ENCODE measurements at places on chromosomes 5 and 9.

- DNase-seq: no peak
Measured at GRCh38 chr9:121671612-121672155, 20.2 kb downstream of the DAB2IP start.

DNA sequence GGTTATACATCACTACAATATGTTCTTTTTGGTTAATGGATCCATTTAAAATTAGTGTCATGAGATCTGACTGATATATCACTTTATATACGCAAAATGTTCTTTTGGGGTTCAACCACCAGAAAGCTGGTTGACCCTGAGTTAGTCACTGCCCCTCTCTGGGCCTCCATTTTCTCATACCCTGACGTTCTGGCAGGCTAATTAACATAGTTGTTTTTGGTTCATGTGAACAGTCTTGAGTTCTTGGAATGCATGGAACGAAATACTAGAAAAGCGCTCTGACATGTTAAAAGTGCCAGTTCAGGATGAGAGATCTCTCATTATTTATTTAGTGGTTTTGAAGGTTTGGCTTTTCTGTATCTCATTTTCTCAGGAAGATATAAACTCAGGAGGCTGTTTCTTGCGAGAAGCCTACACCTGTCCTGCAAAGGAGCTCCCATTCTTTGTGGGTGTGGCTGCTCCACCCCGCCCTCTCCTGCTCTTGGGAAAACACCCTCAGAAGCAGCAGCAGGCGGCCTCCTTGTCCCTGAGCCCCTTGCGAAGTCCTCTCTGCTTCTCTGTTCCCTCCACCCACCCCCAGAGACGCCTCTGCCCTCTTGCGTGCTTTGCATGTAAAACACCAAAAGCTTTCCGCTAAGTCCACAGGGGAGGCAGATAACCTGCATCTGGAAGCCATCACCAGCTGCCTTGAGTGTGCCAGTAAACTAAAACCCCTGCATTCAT, 302.4 kb upstream of the PANK3 start:
- DNase-seq: no peak

DNA sequence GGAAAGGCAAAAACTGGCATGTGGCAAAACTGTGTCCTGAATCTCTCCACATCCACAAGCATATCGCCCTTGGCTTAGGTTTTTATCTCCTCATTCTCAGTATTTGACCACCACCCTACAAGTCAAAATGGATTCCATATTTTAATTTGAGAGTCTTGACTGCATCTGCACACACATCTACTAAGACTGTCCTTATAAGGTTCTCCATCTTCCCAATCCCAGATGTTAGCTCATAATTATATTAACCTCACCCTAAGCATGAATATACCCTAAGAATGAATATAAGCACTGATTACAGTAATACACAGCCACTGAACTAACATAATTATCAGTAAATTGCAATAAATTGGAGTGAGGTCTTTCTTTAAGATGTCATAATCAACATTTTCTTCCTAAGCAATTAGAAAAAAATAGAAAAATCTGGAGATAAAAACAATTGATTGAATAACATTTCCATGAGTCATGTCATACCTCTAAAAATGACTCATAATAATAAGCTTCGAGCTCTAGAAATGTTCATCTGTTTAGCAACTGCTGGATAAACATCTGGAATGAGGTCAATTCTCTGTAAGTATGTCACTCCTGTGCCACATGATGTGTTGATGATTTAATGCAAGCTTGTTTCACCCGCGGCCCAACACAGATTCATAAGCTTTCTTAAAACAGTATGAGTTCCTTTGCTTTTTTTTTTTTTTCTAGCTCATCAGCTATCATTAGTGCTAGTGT, 39.9 kb upstream of the PAM start:
- DNase-seq: no peak

GRCh38 chr9:74728176-74728575, 159.5 kb downstream of the TRPM6 start:
- no peak for DNase-seq

- DNase-seq: no peak
Measured at GRCh38 chr9:96033896-96034295, 158.4 kb downstream of the ERCC6L2 start.

GRCh38 chr5:57736716-57737115, 254.1 kb upstream of the ACTBL2 start:
- no peak for DNase-seq

DNA sequence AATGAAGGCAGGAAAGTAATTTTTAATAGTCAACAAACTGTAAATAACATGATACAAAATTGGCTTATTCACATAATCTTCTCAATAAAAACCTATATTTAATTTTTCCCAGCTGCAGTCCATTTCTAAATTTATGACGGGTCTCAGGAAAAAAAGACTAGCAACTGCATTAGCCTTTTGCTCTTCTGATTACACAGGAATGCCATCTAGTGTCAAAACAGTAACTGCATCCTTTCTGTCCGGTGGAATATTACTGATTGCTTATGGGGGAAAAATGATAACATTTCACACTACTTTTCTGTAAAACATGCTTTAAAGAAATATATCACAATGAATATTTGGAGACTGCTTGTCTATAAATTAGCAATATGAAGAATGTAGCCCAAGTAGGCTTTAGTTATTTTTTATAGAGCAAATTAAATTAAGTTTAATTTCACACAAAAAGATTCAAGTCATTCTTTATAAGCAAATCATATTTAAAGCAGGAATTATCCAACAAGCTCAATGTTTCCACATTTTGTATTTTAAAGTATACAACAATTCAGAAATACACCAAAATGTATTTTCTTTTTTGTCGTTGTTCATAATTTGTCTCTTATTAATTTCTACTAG, 534.7 kb downstream of the CDH10 start:
- DNase-seq: no peak

DNA sequence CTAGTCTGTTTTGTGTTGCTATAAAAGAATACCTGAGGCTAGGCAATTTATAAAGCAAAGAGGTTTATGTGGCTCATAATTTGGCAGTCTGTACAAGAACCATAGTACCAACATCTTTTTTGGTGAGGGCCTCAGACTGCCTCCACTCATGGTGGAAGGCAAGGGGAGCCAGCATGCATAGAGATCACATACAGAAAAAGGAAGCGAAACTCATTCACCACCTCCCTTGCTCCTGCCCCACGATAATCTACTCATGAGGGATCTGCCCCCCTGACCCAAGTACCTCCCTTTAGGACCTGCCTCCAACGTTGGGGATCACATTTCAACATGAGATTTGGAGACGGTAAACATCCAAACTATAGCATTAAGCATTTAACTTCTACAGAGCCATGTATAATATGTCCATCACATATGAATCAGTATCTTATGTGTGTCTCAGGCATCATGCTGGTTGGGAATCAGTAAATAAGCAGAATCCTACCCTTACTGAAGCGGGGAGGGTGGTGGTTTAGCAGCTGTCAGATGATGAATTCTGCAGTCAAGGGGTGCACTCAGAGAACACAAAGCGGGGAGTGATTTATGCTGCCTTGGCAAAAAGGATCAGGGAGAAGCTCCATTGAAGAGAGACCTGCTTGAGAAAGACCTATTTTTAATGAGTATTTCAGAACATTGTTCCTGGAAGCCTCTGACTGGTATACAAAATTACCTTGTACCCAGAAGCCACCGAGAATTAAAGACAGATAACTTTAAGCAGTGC, 34.8 kb downstream of the HMGXB3 start:
- no peak for DNase-seq

DNA sequence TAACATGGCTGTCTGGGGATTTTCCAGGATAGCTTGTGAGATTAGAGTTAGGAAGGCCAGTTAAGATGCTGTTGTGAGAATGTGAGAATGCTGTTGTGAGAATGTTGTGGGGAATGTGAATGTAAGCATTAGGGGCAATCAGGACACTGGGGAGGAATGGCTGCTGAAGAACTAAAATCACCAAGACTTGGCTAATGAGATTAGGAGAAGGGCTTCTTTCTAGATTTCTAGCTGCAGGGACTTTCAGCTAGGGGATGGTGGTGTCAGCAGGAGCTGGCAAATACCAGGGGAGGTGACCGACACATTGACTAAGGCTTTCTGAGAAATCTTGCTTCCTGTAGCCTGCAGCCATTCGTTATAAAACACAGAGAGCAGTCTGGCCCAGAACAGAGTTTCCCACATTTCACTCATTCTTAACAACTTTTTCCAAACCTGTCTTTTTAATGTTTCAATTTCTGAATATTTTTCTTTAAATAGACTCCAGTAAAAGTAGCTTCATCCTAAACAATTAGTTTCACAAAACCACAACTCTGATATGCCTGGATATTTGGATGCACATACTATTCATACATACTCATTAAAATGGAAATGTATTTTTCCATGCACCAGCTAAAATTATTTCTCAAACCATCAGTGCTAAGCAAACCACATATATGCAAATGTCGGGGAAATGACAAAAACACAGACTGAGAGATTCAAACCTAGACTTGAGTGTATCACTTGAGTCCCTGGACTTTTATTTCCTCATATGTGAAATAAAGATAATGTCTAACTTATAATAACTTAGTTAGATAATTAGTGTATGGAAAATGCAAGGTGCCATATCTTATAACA, 89.3 kb upstream of the TNC start:
- DNase-seq: no peak

GRCh38 chr5:81115261-81115660, 117.9 kb upstream of the CKMT2 start:
- DNase-seq: no peak

DNA sequence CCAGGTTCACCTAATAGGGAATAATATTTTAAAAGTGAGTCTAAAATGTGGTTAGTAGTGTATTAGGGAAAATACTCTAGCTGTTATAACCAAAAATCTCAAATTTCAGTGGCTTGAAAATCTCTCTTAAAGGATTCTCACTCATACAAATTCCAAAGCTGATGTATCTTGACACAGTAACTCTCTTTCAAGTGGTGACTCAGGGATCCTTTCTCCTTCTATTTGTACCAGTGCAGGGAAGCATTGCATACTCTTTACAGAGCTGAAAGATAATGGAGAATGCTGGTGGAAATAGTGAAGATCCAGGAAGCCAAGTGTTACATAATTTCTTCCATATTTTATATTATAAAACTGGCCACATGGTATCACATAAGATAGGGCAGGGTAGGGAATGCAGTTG, 560.2 kb upstream of the CDH9 start:
- DNase-seq: no peak

DNA sequence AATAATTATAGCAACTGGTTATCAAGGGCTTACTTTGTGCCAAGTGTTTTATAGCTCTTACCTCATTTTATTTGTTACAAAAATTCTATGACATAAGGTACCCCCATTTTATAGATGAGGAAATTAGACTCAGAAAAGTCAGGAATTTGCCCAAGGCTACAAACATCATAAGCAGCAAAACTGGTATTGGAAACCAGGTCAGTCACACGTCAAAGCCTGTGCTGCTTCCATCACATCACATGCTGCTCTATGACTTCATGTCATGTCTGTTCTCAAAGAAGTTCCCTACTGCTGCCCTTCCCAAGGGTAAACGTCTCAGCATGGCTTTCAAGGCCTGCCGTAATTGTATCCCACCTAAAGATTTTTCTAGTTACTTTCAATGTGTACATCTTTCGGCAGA, 6.9 kb upstream of the KIF2A start:
- no peak for DNase-seq

DNA sequence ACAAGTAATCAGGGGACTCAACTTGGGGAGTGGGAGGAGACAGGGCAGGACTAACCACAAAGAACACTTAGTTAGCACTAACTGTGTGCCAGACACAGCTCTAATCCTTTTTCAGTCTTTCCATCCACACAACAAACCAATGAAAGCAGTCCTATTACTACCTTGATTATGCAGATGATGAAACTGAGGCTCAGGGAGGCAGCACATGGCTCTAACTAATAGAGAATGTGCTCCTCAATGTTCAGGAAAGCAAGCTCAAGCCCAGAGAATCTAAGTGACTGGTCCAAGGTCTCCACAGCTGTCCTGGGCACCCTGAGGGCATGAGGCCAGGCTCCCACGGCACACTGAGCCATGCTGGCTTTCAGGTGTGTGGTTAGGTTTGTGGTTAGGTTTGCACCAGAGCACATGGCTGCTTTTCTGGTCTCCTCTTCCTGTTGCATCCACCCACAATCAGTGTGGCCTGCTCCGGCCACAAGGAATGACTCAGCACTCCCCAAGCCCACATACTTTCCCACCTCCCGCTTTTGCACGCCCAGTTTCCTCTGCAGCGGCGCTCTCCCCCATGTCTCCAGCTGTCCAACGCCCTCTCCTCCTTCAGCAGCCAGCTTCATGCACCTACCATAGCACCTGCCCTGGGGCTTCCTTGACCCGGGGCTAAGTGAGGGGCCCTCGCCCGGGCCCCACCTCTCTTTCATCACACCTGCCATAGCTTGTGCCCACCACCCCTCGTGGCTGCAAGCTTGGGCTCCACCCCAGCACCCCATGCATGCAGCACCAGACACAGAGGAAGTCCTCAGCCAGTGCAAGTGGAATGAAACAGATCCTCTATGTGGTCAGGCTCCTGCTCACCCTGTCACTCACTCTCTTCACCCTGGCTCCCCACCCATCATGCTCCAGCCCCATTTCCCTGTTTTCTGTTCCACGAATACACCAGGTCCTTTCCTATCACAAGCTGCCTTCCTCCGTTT, 133.1 kb downstream of the GABBR2 start:
- no peak for DNase-seq

- no peak for DNase-seq
Measured at GRCh38 chr5:171644536-171644935, 141.1 kb upstream of the SMIM23 start.

- no peak for DNase-seq
Measured at GRCh38 chr9:37417252-37417803, 5.2 kb upstream of the GRHPR start.

DNA sequence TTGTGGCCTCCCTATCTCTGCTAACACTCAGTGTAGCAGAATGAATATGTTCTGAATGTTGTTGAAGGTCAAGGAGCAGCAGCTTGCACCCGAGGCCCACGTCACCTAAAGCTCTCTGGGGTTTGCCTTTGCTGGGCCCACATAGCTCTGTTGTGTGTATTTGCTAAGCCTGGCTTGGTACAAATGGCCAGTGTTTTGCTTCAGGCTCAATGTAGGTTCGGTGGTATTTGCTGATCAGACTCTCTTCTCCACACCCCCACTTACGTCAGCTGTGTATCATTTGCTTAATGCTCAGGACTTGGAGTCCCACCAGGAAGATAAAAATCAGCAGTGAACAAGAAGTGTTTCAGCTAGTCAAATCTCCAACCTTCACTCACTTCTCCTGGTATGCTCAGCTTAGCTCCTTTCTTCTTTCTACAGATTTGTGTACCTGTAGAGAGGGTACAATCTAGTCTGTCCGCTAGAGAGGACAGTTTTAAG, 4.8 kb upstream of the RFESD start:
- DNase-seq: no peak
